NCI-H1105 treated with DMSO at 0.1 percent for 48 hours (cell line): ENCODE measurements at places on chromosomes 1 and 21.

DNA sequence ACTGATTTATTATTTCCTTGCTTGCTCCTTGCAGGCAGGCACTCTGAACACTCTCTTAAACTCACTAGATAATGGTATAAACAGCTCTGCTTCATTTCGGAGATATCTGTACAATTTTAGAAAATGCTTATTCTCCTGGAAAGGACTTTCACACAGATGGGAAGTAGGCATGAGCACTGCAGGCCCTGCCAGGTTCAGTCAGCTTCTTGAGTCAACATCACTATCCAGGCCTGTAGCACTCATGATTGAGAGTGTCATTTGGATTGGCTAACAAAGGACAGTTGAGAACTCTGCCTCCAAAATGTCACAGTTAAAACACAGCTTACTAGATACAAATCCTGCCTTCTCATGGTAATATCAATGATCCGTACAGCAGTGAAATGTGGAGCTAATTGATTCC lies 181.9 kb downstream of the CYYR1 start:
- no peak for DNase-seq

GRCh38 chr1:145828367-145829026 lies 4.5 kb downstream of the POLR3C start:
- DNase-seq: no peak

- no peak for DNase-seq
Measured at GRCh38 chr1:2270260-2271100, 42.4 kb downstream of the SKI start.

GRCh38 chr21:17711896-17712295 lies 99.2 kb upstream of the BTG3 start:
- DNase-seq: no peak

- DNase-seq: peak; percentile 77
Measured at GRCh38 chr21:46634966-46635323, 529 bp upstream of the PRMT2 start.

DNA sequence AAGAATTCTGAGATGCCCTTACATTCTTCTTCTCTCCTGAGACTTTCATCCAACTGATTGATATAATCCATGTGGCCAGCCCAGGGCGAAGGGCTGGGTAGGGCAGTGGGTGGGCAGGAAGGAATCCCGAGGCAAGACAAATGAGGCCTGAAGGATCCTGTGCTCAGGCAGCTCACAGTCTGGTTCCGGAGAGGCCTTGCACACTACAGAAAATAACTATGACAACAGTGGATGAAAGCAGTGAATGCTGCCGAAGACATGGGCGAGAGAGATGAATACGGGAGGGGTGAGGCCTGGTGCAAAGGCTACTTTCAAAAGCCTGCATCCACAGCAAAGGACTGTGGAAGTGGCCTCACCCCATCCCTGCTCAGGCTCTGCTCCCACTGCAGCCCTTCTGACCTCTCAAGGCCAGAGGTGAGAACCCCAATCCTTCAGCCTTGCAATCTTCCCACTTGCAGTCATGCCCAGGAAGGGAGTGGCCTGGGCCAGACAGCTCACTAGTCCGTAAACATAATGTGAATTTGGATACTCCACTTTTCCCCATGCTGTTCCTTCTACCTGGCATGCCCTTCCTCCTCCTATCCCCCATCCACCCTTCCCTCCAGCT lies 183.7 kb upstream of the EDN2 start:
- DNase-seq: no peak

DNA sequence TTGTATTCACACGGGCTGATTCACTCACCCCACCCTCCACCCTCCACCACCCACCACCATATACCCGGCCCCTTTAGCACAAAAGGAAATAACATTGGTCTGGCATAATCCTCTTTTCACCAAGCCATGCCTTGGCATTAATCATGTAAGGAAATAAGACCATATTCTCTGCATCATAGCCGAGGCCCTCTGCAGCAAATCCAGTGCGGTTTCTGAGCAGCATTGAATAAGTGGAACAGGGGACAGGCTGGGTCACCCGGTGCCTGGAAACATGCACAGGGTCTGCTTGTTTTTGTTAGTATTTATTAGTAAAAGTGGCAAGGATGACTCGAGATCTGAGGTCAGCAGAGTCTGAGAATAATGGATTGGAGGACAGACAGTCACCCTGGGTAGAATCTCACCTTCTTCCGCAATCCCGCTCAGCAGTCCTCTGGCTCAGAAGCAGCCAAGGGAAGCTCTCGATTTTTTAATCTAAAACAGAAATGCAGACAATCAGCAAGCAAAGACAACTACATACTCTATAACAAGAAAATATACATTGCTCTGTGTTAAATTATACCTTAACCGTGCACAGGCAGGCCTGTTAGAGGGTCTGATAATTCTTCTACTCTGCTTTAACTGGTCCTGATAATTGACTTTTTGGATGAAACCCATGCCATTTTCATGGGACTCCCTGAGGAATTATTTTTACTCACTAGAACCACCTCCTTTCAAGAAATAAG lies 52.4 kb upstream of the CDC42BPA start:
- DNase-seq: no peak

- no peak for DNase-seq
Measured at GRCh38 chr1:51418384-51418959, 88.1 kb upstream of the TTC39A start.

DNA sequence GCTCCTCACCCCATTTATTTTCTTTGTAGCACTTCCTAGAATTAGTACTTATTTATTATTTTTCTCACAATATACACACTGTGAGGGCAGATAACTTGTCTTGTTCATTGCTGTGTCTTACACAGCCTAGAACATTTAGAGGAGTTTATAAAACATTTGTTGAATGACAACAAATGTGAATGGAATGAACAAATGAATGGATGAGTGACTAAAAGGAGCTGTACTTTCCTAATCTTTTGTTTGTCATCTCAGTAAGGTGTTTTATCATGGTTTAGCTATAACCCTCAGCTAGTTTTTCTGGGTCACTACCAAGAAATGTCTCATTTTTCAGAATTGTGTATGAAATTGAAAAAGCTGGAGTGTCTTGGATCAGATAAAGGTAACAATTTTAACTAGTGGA lies 239.3 kb upstream of the KCNK2 start:
- DNase-seq: no peak

DNA sequence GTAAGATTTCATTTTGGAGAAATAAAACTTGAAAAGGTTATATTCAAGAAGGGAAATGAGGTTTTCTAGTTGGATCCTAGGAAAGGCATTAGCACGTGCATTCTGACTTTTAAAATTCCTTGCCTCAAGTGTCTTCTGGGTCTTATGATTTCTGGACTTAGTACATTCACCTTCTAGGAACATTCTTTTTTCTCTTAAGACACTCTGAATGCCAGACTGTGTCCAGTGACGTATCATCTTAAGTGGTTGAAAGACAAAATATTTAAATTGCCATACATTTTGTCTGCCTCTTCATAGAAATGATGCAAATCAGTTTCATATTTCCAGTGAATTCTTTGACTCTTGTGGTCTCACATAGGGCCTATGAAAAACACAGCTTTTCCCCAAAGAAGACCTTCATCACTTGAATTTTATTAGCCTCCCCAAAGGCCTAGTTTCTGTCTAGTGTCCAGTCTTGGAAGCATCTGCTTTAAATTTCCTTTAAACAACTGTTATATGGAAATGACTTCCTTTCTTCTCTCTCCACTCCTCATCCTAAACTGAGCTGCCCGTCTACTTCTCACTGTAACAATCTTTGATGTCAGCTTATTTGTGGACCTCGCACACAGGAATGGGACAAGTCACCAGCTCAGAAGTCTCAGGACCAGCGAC lies 187.2 kb downstream of the HLX start:
- no peak for DNase-seq

- DNase-seq: no peak
Measured at GRCh38 chr1:209807509-209807908, 1.6 kb upstream of the IRF6 start.

DNA sequence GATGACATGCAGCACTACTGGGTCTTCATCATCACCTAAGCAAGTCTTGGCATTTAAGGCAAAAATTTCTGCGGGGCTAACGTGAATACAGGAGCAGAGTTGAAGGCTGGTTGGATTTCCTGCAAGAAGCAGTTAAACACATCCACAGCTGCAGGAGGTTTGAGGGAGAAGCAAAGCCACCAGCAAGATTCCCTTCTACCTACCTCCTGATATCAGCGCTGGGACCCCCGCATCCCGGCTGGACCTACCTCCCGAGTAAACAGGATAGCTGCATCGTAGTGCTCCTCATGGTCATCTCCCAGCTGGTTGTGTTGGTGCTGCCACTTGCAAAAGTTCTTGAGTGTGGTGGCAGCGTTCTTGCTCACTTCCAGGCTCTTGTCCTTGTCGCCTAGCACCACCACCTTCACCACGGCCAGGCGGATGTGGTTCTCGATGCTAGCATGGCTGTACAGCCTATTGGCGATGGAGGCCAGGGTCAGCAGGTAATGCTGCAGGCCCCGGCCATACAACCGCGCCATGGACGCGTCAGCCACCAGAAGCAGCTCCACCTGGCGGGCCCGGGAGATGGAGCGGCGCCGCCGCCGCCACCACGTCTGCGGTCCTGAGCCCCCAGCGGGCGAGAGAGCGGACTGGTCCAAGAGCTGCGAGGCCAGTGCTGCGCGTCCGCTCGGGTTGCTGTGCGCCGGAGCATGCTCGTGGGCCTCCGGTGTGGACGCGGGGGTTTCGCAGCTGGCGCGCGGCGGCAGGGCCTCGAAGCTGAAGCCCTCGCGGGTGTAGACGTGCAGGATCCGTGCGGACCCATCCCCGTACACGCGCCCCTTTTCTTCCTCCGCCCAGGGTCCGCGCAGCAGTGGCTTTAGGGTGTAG lies 1.6 kb downstream of the ADAMTS5 start:
- DNase-seq: no peak

- DNase-seq: no peak
Measured at GRCh38 chr21:44765231-44766013, 36.2 kb downstream of the UBE2G2 start.

- no peak for DNase-seq
Measured at GRCh38 chr1:165539908-165540307, 3.9 kb upstream of the LRRC52 start.

DNA sequence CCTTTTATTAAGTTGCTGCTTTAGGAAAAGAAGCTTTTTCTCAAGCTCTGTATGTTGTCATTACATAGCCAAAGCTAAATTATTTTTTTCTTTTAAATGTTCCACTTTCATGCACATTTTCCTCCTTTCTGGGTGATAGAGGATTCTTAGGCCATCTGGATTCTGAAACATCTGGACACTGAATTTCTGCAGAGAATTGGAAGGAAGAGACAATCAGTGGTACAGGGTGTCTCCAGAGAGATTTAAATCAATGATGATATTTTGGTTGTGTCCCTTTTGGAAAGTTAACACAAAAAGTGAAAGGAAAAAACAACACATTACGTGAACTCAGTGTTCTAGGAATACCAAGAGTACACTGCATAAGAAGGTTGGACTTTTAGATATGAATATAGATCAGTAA lies 211.4 kb upstream of the PKN2 start:
- no peak for DNase-seq

- DNase-seq: peak; percentile 64
Measured at GRCh38 chr1:6489799-6490180, 1.7 kb downstream of the PLEKHG5 start.

- DNase-seq: no peak
Measured at GRCh38 chr1:100036718-100037655, 67.2 kb downstream of the SLC35A3 start.

GRCh38 chr1:29379443-29380073 lies 143.2 kb downstream of the PTPRU start:
- DNase-seq: peak; percentile 68

- DNase-seq: no peak
Measured at GRCh38 chr1:56469640-56470371, 109.6 kb downstream of the PLPP3 start.

DNA sequence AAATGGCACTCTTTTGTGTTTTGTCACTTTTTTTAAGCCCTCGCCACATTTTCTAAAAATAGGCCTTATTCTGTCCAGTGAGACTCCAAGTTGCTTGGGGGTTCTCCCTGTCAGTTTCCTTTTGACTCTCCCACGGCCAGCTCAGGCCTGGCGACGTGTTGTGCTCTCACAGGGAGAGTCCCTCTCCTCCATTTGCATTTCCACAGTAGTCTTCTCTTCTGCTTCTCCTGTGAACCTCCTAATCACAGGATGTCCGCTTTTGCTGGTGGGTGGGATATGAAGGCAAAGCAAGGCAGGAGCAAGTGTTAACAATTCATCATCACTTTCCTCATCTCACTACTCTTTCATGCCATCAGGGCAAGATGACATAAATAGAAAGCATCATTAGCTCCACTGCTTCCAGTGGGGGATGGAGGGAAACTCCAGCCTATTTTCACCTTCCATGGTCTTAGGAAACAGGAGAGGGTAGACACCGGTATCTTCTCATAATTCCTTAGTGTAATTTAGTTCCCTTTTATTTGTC lies 99.8 kb downstream of the INTS7 start:
- no peak for DNase-seq

GRCh38 chr1:42379794-42380585 lies 602 bp upstream of the RIMKLA start:
- DNase-seq: peak; percentile 58

- no peak for DNase-seq
Measured at GRCh38 chr1:1178794-1179331, 5.2 kb downstream of the TTLL10 start.

GRCh38 chr1:29583727-29584126 lies 347.4 kb downstream of the PTPRU start:
- no peak for DNase-seq

GRCh38 chr1:193033610-193034009 lies 25.6 kb downstream of the UCHL5 start:
- no peak for DNase-seq

DNA sequence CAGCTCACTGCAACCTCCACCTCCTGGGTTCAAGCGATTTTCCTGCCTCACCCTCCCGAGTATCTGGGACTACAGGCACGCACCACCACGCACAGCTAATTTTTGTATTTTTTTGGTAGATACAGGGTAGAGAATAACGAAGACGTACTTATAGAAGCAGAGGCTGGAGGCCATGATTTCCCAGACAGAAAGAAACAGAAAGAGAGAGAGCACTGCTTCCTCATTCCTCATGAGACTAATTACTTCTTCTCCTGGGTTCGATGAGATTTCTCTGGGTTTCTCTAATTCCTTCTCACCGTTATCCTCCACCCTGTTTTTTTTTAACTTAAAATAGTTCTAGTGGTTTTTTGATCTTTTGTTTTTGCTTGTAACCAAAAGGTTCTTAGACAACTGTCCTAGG lies 23.4 kb upstream of the PTP4A2 start:
- no peak for DNase-seq

DNA sequence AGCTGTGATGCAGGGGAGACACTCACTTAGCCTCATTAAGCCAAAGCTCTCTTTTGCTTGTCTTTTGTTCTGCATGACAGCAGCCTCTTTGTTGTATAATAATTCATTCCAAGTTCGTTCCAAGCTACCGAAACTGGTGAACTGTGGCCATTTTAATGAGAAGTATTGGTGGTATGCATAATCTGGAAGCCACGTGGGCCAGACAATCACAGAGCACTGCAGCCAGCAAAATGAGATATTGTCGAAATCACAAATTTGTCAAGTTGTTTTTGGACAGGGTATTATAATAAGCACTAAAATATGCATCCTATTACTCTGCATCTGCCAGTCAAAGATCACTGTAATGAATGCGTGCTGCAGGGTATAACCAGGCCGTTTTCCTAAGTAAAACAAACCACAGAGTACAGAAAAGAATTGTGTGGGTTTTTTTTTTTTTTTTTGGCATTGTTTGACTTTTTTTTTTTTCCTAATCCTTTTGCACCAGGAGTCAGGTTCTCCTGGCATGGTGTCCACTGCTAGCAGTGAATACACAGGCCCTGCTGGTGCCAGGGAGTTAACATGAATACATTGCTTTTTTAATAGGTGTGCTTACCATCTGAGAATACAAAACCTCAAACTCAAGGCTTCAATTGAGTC lies 423.9 kb downstream of the PTBP2 start:
- DNase-seq: peak; percentile 92

GRCh38 chr1:212288615-212289014 lies 3.4 kb downstream of the PPP2R5A start:
- DNase-seq: no peak
